ENCODE measurements at places on chromosomes 6 and 20. TPM values are rescaled to one million over a fixed set of nuclear protein-coding genes. Genes with fewer than 3 reads are reported as not detected.

DNA sequence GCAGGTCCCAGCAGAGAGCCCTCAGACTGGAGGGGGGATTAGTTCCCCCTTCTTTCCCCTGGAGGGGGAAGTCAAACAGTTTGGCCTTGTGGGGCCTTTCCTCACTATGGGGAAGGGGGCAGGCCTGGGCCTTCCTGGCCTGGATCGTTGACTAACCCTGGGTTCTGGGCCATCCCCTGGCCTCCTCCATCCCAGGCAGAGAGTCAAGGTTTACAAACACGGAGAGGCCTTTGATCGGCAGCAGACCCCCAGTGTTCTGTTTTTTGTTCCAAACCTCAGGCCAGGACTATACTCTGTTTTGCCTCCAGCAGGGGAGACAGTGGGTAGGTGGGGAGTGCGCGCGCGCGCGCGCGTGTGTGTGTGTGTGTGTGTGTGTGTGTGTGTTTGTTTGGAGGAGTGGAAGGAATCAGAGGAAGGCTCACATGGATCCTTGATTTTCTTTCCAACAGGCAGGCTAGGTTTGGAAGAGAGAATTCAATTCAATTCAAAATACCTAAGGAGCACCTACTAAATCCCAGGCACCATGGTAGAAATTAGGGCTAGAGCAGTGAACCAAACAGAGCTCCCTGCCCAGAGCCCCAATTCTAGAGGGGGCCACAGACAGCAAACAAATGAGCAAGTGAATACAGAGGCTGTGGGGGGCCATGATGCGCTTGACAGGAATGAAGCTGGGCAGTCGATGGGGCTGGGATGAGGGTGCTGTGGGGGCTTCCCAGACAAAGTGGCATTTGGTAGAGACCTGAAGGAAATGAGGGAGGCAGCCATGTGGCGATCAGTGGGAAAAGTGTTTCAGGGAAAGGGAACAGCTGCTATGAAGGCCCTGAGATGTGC, 14.8 kb downstream of the TP53RK start:
- no peak for DNase-seq

DNA sequence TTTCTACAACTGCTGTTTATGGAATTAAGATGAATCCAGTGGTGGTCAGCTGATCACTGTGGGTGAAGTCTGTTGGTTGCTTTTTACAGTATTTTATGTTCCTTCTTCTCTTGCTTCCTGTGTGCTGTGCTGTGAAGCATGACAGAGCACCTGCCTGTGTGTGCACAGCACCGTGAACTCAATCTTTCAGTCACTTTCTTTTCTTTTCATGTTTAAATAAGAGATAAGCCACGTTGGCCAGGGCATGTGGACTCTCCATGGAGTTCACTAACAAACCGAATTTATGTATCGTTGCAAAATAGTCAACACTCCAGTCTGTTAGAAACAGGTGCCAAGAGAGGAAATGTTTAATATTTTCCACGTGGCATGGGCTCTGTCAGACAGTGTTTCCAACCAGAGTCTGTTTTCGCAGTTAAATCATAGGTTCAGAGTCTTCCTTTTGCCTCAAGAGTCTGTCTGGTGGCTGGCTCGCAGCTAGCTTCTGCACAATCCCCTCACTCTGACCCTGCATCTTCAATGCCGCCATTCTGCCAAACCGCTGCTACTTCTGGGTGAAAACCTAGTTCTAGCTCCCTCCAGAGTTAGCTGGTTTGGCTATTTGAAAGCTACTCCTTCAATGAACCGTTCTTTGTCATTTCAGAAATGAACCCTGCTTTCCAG, 73.2 kb downstream of the QRSL1 start:
- DNase-seq = no peak

DNA sequence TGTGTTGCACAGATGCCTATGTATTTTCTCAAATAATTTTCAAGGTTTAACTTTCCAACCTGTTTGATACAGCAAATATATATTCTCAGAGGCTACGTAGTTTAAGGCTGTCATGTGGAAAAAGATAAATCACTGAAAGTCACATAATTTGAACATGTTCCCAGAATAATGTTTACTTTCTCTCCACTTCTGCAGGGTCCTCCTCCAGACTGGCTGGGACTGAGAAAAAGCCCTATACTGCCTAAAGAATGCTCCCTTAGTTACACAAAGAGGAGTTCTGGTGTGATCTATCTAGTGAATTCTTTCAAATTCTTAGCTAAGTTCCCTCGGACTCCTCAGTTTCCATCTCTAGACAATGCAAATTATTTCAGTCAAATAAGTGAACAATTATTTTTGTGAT, 411.0 kb downstream of the C6orf118 start:
- DNase-seq = no peak

DNA sequence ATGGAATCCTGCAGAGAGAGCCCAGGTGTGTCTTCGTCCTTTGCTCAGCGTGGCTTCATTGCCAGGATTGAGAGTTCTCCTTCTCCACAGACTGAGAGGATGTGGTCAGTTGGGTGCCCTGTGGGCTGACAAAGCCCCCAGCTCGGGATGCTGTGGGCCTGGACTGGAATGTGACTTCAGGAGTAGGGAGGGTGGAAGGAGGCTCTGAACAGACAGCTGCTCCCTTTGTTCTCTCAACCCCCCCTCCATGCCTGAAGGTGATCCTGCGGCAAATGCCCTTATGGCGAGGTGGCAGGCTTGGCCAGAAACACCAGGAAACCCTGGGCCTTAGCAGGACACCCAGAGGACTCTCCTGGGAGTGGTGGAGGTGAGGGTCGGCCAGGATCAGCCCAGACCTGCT, 1.8 kb upstream of the CST5 start:
- DNase-seq = no peak

GRCh38 chr6:166955865-166956443, 396 bp downstream of the RNASET2 start:
- peak; percentile 27 for DNase-seq

Gene PTCRA
- polyA plus RNA-seq = not detected

DNA sequence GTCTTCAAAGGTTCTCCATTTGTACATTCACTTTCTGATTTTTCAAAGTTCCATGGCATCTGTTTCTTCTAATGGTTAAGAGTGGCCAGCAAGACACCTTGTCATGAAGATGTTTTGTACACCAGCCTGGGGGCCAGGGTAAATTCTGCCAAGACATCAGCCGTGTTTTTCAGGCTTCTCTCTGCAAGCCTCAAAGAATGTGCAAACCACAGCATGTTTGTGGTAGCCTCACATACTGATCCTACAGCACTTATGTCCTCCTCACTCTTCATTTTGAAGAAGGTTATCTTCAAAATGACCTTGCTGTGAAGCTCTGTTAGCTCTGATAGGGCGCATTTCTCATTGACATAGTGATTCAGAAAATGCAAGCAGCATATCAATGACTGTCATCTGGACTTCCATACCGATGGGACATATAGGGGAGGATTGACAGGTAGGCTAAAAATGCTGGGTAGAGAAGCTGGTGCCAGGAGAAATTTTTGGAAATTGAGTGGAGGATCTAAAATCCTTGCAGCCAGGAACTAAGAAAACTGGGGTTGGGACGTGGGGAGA, 59.3 kb upstream of the SPTLC3 start:
- DNase-seq = no peak

Gene VSX1
- polyA plus RNA-seq = not detected

GRCh38 chr20:34459209-34459897, 56.9 kb upstream of the DYNLRB1 start:
- no peak for DNase-seq

DNA sequence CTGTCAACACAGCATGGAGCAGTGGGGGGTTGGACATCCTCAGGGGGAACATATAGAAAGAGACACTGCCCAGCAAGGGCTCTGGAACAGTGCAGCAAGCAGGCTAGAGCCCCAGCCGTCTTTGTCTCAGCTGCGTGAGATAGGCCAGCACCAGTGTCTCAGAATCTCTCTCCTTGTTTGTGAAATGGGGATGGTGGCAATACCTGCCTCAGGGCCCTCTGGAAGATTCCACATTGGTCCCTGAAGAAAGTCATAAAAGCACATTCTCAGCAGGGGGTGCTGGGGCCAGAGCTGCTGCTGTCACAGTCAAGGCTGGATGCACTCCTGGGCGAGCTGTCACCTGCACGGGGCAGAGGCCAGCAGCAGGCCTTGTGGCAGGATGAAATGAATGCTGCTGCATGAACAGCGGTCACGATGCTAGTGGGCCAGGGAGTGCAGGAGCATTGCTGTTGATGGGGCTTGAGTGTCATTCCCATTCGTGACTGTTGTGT, 121.7 kb downstream of the SYCP2 start:
- no peak for DNase-seq

Gene GCLC
- 8.2 TPM for polyA plus RNA-seq

GRCh38 chr20:7274870-7275269, 507.4 kb downstream of the BMP2 start:
- DNase-seq = no peak

Gene TMEM200A
- 23.7 TPM for polyA plus RNA-seq

- no peak for DNase-seq
Observed at GRCh38 chr6:123636782-123637181, at the start of gene TRDN. TSS of gene TRDN (minus strand) at chr6:123636950. CDS start at chr6:123636775, 175 bp downstream.

GRCh38 chr20:21225215-21225947, 77.8 kb upstream of the XRN2 start:
- no peak for DNase-seq

GRCh38 chr6:80438772-80439171, 332.3 kb downstream of the BCKDHB start:
- no peak for DNase-seq

GRCh38 chr6:169252505-169253189, 999 bp downstream of the THBS2 start:
- no peak for DNase-seq

DNA sequence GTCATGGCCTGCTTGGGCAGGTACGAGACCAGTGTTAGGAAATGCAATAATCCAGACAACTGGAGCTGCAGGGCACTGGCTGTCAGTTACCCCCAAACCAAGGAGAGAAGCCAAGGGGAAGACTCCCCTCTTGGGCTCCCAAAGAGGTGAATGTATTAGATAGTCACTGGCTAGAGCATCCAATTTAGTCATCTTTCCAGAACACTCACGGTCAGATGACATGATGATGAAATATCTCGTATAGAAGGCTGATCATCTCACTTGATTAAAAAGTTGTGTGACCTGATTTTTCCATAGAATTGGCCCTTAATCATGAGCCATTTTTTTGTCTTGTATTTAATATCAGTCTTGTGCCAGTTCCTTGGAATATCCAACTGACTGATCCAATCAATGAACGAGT, 40.7 kb downstream of the SLC22A3 start:
- no peak for DNase-seq

- DNase-seq = peak; percentile 34
Observed at GRCh38 chr6:11538052-11538818, 686 bp downstream of the TMEM170B start.

- no peak for DNase-seq
Observed at GRCh38 chr6:15539722-15540270, 123.0 kb downstream of the DTNBP1 start.

DNA sequence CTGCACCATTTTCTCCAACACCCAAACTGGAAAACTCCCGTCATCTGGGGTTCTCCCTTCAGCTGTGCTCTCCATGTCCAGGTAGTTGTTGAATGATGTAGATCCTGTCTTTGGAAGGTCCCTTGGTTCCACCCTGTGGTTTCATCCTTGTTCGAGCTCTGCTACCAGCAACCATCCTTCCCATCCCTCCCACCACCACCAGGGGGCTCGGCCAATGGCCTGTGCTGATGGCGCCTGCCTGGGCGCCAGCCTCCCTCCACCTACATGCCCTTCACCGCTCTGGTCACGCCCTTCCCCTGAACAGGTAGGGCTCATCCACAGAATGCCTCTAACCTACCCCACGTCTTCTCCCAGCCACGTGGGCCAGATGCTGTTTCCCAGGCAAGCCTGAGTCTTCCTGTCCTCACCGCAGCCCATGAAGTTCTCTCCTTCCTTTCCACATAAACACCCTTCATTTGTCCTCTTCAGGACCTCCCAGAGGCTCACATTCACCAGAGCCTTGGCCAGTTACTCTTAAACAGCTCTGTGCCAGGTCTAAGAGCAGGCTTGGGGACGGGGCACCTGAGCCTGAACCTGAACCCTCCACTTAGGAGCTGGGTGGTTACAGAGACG, 75.1 kb upstream of the DUSP22 start:
- no peak for DNase-seq

GRCh38 chr6:109165392-109165974, 70.2 kb downstream of the CEP57L1 start:
- peak; percentile 73 for DNase-seq

GRCh38 chr6:119209452-119210205, 131.2 kb upstream of the FAM184A start:
- DNase-seq = no peak

GRCh38 chr6:129662980-129663431, 47.0 kb downstream of the ARHGAP18 start:
- no peak for DNase-seq

Gene EFCAB8
- polyA plus RNA-seq = 0.29 TPM

Gene HS3ST5
- polyA plus RNA-seq = 1.3 TPM

DNA sequence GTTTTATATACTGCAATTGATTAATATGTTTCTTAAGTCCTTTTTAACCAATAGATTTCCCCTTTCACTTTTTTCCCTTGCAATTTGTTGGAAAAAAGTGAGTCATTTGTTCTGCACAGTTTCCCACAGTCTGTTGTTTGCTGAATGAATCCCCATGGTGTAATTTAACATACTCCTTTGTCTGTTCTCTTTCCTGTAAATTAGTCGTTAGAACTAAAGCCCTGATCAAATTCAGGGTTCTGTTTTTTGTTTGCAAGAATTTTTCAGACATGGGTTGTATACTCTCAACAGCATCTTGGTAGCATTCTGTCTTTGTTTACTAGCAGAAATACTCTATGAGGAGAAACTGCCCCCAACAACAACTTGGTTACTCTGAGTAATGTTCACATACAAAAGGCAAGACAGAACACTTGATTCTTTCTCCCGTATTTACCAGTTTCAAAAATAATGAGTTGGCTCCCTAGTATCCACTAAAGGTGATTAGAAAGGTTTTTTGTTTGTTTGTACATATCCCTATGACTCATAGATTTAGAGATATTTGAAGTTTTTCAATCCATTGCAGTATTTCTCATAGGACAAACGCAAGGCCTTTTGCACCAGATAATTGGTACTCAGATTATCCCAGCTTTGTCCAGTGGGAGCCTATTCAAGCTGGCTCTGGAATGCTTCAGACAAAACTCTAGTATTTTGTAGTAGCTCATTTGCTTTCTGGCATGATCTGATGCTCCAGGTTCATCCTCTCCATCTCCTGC, 16.5 kb downstream of the BLOC1S5 start:
- DNase-seq = no peak

Gene KPNA5
- 13.6 TPM for polyA plus RNA-seq

Gene ASIP
- not detected for polyA plus RNA-seq

- no peak for DNase-seq
Observed at GRCh38 chr6:87698547-87699006, 3.5 kb downstream of the AKIRIN2 start.

- no peak for DNase-seq
Observed at GRCh38 chr6:43129434-43130194, 41.5 kb upstream of the SRF start.

Gene SOX4
- 41.5 TPM for polyA plus RNA-seq

Gene TMEM151B
- 2.8 TPM for polyA plus RNA-seq

DNA sequence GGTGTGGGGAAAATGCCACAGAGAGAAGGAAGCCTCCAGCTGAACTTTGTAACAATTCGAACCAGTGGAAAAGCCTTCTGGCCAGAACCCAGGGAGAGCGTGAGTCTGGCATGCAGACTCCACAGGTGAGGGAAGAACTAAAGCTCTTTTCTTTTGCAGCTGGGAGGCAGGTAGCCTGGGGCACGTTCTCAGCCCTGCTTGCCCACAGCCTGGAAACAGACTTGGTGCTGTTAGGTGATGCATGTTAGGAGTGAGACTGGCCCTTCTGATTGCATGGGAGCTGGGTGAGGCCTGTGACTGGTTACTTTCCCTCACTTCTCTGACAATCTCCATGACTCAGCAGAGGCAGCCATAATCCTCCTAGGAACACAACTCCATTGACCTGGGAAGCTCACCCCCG, 34.2 kb downstream of the PROKR2 start:
- no peak for DNase-seq
